ENCODE measurements at places on chromosomes 12 and 14. TPM values are rescaled to one million over a fixed set of nuclear protein-coding genes. Genes with fewer than 3 reads are reported as not detected.

The ATF7IP gene
- total RNA-seq: 32.7 TPM

The LYZ gene
- 8.3 TPM for total RNA-seq

The GPR65 gene
- total RNA-seq: under 0.01 TPM

The MYF5 gene
- total RNA-seq: not detected

The ITGA7 gene
- 24.8 TPM for total RNA-seq

The PLD4 gene
- not detected for total RNA-seq

The CARMIL3 gene
- not detected for total RNA-seq

The CACNA2D4 gene
- total RNA-seq: 0.72 TPM

- no peak within 1 kb of the TSS for H3K27ac ChIP-seq
- H3K4me1 ChIP-seq: no peaks in the 10 kb centered on the region
- H3K36me3 ChIP-seq: no peaks in the 10 kb centered on the region
- H3K4me3 ChIP-seq: peak within 1 kb of the TSS; percentile 43
These were observed at the start of gene RFX4 for GRCh38 chr12:106582641-106583230. Gene RFX4 (plus strand): TSS chr12:106583004. CDS start chr12:106583321, 317 bp downstream.

DNA sequence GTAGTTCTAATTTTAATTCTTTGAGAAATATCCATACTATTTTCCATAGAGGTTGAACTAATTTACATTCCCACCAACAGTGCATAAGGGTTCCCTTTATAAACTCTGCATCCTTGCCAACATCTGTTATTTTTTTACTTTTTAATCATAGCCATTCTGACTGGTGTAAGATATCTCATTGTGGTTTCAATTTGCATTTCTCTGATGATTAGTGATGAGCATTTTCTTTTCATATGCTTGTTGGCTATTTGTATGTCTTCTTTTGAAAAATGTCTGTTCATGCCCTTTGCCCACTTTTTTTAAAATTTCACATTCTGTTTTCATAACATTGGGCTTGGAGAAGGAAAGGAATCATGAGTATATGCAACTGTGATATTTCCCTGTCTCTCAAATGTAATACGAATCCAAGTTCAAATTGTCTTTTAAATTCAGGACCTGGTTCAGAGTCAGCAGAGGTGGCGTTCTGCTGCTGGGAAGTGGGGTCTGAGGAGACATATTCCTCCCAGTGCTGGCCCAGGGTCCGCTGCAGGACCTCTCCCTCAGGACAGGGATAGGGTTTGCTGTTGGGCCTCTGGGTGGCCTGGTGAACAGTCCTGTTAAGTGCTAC, 81.2 kb upstream of the ETV6 start:
- peaks cover 6% of the 10 kb centered on the region for H3K27me3 ChIP-seq
- H3K36me3 ChIP-seq: no peaks in the 10 kb centered on the region
- H3K27ac ChIP-seq: no peak overlapping the region
- DNase-seq: no peak
- H3K4me1 ChIP-seq: no peaks in the 10 kb centered on the region

DNA sequence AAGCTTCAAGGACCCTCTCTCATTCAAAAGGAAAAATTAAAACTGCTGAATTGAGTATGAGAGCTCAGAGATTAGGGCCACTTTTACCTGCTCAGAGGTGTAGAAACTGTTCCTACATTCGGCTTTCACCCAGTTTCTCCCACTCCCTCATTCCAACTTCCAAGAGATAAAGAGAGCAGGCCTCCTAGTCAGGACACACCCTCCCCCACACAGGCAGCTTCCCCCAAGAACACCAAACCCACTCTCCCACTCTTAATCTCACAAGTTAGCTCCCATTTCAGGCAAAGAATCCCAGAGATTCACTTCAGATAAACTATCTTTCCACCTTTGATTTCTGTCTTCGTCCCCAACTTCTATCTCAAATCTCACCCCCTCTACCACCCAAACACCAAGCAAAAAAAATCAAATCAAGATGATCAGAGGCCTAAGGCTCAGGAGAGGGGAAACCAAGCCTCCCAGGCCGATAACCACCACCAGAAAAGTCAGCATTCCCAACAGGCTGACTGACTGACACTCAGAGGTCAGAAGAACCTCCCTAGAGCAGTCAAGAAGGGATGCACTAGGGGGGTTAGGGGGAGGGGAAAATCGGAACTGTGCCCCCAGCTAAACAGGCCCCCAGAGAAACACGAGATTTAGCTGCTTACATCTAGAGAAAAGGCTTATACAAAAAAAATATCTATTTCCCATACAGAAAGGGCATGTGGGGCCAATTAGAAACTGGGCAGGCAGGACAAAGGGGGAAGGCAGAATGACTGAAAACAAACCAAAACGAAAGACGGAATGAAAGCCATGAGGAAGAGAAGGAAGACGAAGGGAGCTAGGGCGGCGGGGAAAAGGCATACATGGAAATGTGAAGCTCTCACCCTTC, 13.2 kb upstream of the CDH24 start:
- no peaks in the 10 kb centered on the region for H3K27me3 ChIP-seq
- peak; percentile 65 for DNase-seq
- peak overlapping the region; percentile 78 for H3K27ac ChIP-seq
- peaks cover 35% of the 10 kb centered on the region for H3K4me1 ChIP-seq
- peaks cover 73% of the 10 kb centered on the region for H3K36me3 ChIP-seq
- H3K4me3 ChIP-seq: peak overlapping the region; percentile 86

GRCh38 chr12:7602277-7602676, 63.4 kb downstream of the APOBEC1 start:
- H3K36me3 ChIP-seq: no peaks in the 10 kb centered on the region
- DNase-seq: no peak
- H3K4me3 ChIP-seq: no peak overlapping the region
- H3K27ac ChIP-seq: no peak overlapping the region

- H3K4me1 ChIP-seq: no peaks in the 10 kb centered on the region
- no peak overlapping the region for H3K4me3 ChIP-seq
- no peaks in the 10 kb centered on the region for H3K27me3 ChIP-seq
- H3K36me3 ChIP-seq: no peaks in the 10 kb centered on the region
- no peak overlapping the region for H3K27ac ChIP-seq
- DNase-seq: peak; percentile 62
These were observed 532.8 kb downstream of the FUT8 start for GRCh38 chr14:65945327-65945726.

DNA sequence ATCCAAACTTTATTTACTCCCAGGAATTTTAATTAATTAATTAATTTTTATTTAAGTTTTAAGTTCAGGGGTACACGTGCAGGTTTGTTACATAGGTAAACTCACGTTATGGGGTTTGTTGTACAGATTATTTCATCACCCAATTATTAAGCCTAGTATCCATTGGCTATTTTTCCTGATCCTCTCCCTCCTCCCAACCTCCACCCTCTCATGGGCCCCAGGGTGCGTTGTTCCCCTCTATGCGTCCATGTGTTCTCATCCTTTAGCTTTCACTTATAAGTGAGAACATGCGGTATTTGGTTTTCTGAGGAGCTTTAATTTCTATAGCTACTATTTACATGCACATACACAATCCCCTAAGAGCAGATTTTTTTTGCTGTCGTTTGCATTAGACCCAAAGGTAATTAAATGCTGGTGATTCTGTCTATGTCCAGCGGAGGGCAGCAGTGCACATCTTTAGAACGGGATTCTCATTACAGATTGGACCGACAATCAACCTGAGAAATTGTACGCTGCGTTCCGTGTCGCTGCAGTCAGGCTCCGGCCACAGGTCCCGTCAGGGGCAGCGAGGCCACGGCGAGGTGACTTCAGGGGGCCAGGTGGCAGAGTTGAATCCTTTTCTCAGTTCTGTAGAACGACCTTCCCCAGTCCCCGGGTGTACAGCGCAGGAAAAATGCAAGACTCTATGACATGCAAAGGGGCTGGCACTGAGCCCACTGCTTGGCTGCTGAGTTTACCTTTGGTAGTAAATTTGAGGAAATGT, 11.6 kb downstream of the TMEM30B start:
- H3K36me3 ChIP-seq: no peaks in the 10 kb centered on the region
- H3K4me3 ChIP-seq: peak overlapping the region; percentile 71
- H3K27ac ChIP-seq: no peak overlapping the region
- peaks cover 11% of the 10 kb centered on the region for H3K4me1 ChIP-seq
- H3K27me3 ChIP-seq: peaks cover 8% of the 10 kb centered on the region

- H3K4me3 ChIP-seq: no peak overlapping the region
- no peaks in the 10 kb centered on the region for H3K4me1 ChIP-seq
- no peak overlapping the region for H3K27ac ChIP-seq
- no peaks in the 10 kb centered on the region for H3K27me3 ChIP-seq
These were observed 10.7 kb upstream of the NEUROD4 start for GRCh38 chr12:55008944-55009585.

DNA sequence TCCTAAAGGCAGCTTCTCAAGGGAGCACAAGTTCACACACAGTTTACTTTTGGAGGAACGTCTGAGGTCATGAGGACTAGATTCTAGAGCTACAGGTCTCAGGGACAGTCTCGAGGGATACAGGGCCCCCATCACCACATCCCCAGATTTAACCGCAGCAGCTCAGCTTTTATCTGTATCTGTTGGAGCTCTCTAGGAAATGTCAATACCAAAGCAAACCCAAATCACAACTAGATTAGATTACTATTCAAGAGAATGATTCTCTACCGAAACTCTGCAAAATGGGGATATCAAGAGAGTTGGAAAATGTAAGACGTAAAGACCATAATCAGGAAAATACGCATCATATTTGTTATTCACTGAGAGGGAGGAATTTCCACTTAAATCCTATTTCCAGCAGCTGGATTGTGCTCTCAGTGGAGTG, 4.0 kb upstream of the MYRFL start:
- peaks cover 5% of the 10 kb centered on the region for H3K4me1 ChIP-seq
- H3K27me3 ChIP-seq: no peaks in the 10 kb centered on the region
- H3K4me3 ChIP-seq: no peak overlapping the region
- no peak for DNase-seq
- H3K27ac ChIP-seq: no peak overlapping the region
- H3K36me3 ChIP-seq: no peaks in the 10 kb centered on the region

- no peak for DNase-seq
- H3K36me3 ChIP-seq: peaks cover 6% of the 10 kb centered on the region
- peak overlapping the region; percentile 96 for H3K27ac ChIP-seq
- H3K27me3 ChIP-seq: no peaks in the 10 kb centered on the region
- peaks cover 56% of the 10 kb centered on the region for H3K4me1 ChIP-seq
- peak overlapping the region; percentile 49 for H3K4me3 ChIP-seq
These were observed 19.9 kb downstream of the CDKN1B start for GRCh38 chr12:12736759-12737676.

GRCh38 chr12:12239127-12239526, 27.7 kb downstream of the LRP6 start:
- H3K27me3 ChIP-seq: no peaks in the 10 kb centered on the region
- H3K27ac ChIP-seq: no peak overlapping the region
- H3K36me3 ChIP-seq: peaks cover 1% of the 10 kb centered on the region
- DNase-seq: no peak
- no peaks in the 10 kb centered on the region for H3K4me1 ChIP-seq

GRCh38 chr14:43041976-43042375, 1435.3 kb downstream of the LRFN5 start:
- H3K4me3 ChIP-seq: no peak overlapping the region
- no peaks in the 10 kb centered on the region for H3K27me3 ChIP-seq
- H3K4me1 ChIP-seq: no peaks in the 10 kb centered on the region
- no peaks in the 10 kb centered on the region for H3K36me3 ChIP-seq

- no peak for DNase-seq
- no peaks in the 10 kb centered on the region for H3K36me3 ChIP-seq
- no peak overlapping the region for H3K27ac ChIP-seq
- no peaks in the 10 kb centered on the region for H3K4me1 ChIP-seq
- no peak overlapping the region for H3K4me3 ChIP-seq
These were observed 797.1 kb downstream of the VRK1 start for GRCh38 chr14:97594306-97594705.

DNA sequence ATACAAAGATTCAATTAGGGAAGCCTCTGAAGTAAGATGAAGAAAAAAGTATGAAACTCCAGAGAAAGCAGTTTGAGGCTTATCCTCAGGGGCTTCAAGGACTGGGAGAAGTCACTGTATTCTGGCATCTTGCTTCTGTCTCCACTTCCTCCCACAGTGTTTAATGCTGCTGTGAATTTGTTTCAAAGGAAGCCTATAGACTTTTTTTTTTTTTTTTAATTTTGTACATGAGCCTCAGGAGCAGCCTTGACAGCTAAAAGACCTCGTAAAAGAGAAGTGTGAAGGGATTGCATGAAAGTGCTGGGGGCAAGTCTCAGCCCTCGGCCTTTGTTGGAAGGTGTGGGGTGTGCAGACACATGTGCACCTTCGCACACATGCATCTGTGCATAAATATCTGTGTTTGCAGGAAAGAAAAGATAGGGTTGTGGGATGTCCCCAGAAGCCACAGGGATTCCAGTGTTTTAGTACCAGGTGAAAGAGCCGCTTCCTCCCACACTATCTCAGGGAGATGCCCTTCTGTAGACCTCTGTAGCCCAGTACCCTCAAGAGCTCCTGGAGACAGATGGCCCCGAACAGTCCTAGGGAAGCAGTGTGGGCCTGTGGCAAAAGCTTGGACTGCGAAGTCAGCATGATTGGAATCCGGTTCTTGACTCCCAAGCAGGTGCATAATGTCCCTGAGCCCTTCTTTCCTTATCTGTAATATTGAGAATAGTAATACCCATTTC, 193.5 kb upstream of the BCL2L14 start:
- peaks cover 30% of the 10 kb centered on the region for H3K4me1 ChIP-seq
- no peak for DNase-seq

DNA sequence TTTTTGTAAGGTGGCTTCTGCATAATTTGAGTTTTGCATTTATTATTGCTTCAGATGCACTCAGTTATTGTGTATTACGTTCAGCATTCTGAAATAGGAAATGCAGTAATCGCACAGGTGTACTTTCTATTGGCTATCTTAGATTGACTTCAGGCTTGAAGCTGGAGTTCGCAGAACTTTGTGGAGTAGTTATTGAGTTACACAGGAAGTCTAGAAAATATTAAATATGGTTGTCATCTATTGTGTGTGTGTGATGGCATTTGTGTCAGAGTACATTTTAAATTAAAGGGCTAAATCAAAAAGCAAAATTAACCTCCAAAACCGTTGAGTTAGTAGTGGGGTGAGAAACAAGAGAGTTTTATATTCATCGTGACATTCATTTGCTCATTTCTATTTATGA, 2.7 kb downstream of the ARID2 start:
- no peaks in the 10 kb centered on the region for H3K27me3 ChIP-seq
- peak overlapping the region; percentile 47 for H3K4me3 ChIP-seq
- H3K27ac ChIP-seq: peak overlapping the region; percentile 81

DNA sequence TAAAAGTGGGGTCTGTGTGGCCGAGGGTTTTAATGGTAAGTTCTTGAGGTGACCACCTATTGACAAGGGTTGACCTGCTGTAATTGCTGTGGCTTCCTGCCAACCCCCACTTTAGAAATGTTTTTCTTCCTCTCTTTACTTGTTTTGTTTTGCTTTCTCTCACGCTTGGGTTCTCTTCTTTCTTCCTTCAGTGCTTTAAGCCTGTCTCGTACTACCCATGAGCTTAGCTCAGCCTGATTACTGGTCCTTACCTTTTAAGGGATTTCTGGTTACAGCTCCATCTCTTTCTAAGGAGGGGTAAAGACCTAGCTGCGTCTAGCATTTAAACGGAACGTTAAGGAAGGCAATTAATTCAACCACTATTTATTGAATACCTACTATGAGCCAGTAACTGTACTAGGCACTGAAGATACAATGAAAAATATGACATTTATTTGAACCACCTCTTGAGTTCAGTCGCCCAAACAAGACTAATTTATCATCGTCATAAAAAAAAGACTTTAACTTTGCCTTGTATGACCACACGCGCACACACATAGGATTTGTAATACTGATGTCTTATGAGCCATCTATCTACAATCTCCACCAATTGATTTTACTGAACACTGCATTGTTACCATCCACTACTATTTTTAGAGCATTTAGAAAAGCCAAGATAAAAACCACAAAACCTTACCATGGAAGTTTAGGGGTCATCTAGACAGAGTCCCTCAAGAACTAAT, 888 bp upstream of the PPP1R12A start:
- peak overlapping the region; percentile 97 for H3K4me3 ChIP-seq
- DNase-seq: no peak
- peak overlapping the region; percentile 93 for H3K27ac ChIP-seq
